ENCODE measurements at places on chromosomes 13 and 19.

DNA sequence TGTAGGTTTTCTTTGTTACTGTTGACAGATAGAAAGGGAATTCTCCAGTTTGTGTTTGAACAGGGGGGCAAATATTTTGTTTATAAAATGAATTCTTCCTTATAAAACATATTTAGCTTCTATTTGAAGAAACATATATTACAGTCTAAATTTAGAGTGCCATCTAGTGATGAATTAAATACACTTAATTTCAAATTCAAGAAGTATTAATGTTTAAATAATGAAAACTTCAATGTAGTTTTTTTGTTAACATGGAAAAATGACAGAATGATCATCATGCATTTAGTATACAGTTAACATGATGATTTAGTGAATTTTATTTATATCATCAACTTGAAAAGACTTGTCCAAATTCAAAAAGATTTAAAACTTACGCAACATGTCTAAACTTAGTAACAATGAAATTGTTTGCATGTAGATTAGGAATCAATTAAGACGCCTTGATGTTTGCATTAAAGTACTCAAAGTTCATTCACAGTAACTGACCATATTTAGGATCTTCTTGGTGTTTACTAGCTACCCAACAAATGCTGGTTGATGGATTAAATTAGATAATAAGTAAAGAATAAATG, 765.9 kb upstream of the SLITRK1 start:
- DNase-seq = no peak

GRCh38 chr19:53311044-53311443, 22.5 kb upstream of the ZNF845 start:
- DNase-seq = no peak

GRCh38 chr13:28559636-28560259, 64.8 kb upstream of the FLT1 start:
- DNase-seq = no peak

GRCh38 chr19:3125900-3126524, 9.8 kb upstream of the GNA15 start:
- no peak for DNase-seq

- no peak for DNase-seq
Measured at GRCh38 chr19:53989600-53990533, 1.6 kb upstream of the CACNG6 start.

- DNase-seq = no peak
Measured at GRCh38 chr19:12969292-12969988, at the start of gene DAND5. Gene DAND5, plus strand, starts transcription at chr19:12969576. Its CDS starts 85 bp downstream, at chr19:12969661.

GRCh38 chr13:64020126-64020525, 2604.5 kb upstream of the PCDH20 start:
- DNase-seq = no peak

Data from HS-27A (cell line).